Spinal cord (tissue), 10 donors: ENCODE measurements at places on chromosomes 2 and 18. TPM values are rescaled to one million over a fixed set of nuclear protein-coding genes. Genes with fewer than 3 reads are reported as not detected.

The HOXD9 gene
- 3.2 TPM for total RNA-seq

The AFF3 gene
- total RNA-seq = 43.6 TPM

The EFEMP1 gene
- total RNA-seq = 75.2 TPM

The CPLX4 gene
- 0.22 TPM for total RNA-seq

The TBC1D8 gene
- total RNA-seq = 21.3 TPM

The EPB41L3 gene
- 99.6 TPM for total RNA-seq

The GPR155 gene
- total RNA-seq = 15.4 TPM

The ABCG5 gene
- 0.06 TPM for total RNA-seq

The MYCN gene
- 7.9 TPM for total RNA-seq

The PPP1R1C gene
- 27.3 TPM for total RNA-seq

The NEB gene
- total RNA-seq = 2.4 TPM

The CHRNG gene
- not detected for total RNA-seq

The ANKRD53 gene
- 0.69 TPM for total RNA-seq

The UGT1A5 gene
- not detected for total RNA-seq

The NOSTRIN gene
- 20.4 TPM for total RNA-seq

The KCNIP3 gene
- total RNA-seq = 11.2 TPM

The ANKAR gene
- 41.7 TPM for total RNA-seq

The SKA1 gene
- 4.8 TPM for total RNA-seq

The SERPINB10 gene
- total RNA-seq = 0.33 TPM

The TRIM54 gene
- total RNA-seq = 0.17 TPM

The NOTO gene
- not detected for total RNA-seq

The C18orf32 gene
- total RNA-seq = 46.0 TPM

The TMEM185B gene
- 17.2 TPM for total RNA-seq

The CYRIA gene
- 18.0 TPM for total RNA-seq

The LRP1B gene
- 32.3 TPM for total RNA-seq

The GCG gene
- total RNA-seq = not detected

The SCTR gene
- total RNA-seq = 0.28 TPM

The PLB1 gene
- total RNA-seq = 10.7 TPM
